ENCODE measurements at places on chromosomes 5 and 9.

- DNase-seq, result no peak
Measured at GRCh38 chr5:155276231-155276630, 262.7 kb downstream of the KIF4B start.

DNA sequence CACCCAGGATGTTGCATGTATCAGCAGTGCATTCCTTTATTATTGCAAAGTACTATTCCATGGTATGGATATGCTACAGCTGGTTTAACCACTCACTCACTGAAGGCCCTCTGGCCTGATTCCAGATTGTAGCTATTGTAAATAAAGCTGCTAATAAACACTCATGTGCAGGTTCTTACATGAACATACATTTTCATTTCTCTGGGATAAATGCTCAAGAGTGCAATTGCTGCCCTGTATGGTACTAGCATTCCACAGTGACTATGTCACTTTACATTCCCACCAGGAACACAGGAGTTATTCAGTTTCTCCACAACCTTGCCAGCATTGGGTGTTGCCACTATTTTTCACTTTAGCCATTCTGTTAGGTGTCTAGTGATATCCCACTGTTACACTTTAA, 267.6 kb downstream of the SPOCK1 start:
- DNase-seq, result no peak

DNA sequence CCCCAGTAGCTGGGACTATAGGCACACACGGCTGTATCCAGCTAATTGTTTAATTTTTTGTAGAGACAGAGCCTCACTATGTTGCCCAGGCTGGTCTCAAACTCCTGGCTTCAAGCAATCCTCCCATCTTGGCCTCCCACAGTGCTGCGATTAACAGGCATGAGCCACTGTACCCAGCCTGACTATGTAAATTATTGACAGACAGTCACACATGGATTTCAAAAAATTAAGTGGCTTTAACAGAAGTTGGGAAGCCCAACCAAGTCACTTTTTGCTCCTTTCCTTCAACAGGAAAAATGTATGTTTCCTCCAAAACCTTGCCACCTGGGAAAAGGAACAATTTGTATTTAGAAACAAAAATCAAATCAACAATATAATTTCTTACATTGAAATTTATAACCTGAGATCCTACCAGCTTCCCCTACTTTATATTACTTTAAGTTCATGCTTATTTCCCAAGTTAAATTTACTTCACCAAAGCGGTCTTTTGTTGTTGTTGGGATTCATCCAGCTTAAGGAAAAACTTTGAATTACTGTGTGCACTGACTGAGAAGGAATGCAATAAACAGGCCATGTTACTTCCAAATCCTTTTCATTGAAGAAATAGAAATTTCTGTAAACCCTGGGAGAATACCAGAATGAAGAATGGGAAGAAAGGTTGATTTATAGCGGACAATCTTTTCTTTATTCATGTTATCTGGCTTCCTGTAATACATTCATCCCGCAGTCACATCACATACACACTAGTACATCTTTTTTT, 8.6 kb downstream of the PCA3 start:
- DNase-seq, result no peak

GRCh38 chr9:105158898-105159297, 85.6 kb upstream of the SLC44A1 start:
- no peak for DNase-seq

GRCh38 chr5:175025077-175025476, 300.7 kb downstream of the MSX2 start:
- DNase-seq, result no peak

DNA sequence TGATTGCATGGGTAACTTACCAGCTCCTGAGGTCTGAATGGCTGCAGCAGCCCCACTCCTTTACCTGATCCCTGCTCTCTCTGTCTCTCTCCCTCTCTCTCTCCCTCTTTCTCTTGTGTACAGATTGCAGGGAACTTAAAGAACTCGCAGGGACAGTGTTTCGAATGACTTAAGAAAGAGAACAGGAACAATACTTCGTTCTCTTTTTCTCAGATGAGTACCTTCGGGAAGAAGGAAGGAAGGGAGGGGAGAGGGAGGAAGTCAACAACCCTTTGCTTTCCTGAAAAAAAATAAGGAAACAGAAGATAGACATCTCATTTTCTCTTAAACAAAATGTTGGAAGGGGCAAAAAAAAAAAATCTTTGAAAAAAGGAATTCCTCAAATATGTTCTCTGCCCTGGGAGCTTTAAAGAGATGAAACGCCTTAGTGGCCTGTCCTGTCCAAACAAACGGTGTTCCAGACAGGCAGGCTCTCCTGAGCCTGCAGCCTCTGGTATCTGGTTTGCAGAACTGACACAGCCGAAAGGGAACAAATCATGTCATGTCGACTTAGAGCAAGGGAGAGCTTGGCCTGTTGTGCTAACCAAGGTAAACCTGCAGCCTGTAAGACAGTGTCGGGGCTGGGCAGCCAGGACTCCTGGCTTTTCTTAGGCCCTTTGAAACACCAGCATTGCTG, at the start of gene ZNF366:
Gene ZNF366 (minus strand): TSS at position 180 of the 676 bp plus-strand sequence. CDS start 45,914 bp downstream, outside the sequence.
- DNase-seq, result no peak

DNA sequence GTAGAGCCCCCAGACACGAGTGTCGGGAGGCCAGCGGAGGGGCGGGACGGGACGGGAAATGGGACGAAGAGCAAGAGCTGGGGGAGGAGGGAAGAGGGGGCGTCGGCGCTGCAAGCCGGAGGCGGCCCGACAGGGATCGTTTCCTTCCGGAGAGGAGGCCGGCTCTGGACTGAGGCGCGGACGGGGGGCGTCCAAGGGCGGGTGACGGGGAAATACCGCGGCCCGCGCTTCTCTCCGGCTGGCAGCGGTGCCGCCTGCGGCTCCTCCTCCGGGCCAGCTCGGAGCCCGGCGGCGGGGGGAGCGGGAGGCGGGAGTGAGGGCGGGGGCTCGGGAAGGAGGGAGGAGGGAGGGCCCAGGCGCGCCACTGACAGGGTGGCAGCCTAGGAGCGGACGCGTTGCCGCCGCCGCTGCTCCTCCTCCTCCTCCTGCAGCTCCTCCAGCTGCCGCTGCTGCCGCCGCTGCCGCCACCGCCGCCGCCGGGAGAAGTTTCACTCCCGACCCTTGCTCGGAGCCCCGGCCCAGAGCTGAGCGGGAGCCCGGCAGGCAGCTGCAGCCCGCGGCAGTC, at the start of gene CHSY3:
Gene CHSY3 (plus strand): TSS at position 364 of the 565 bp plus-strand sequence.
- peak; percentile 22 for DNase-seq

DNA sequence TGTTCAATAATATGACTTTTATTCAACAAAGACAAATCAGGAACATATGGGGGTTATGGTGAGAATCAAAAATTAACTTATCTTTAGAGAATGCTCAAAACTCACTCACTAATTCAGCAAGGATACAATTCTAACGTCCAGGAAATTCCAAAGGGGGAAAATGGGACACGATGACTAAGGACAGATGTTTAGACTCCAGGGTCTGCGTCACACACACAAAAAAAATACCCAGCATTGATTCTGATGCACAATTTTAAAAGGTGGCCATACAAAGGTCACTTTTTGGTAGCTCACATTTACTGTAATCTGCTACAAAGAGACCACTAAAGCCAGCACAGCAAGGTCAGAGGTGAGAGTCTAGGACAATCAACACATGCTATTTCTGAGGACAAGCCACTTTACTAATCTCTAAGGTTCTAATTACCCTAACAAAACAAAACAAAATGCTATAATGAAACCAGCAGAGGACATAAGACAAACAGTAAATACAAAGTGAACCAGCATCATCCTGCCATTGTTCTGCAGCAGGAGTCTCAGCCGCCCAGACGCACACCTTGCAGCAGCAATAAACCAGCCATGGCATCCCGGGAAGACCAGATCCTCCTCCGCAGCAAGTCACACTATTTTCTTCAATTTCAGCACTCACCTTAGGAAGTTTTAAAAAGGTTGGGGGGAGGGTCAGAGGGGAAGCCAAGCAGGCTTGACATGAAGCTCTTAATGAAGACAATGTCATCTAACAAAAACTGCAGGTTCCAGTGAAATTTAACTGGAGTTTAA, 57.8 kb downstream of the TTC39B start:
- DNase-seq, result no peak

GRCh38 chr5:14486486-14486885, 95.1 kb upstream of the OTULINL start:
- DNase-seq, result no peak
